GM23248 (cell line): ENCODE measurements at places on chromosomes 2 and 18. TPM values are rescaled to one million over a fixed set of nuclear protein-coding genes. Genes with fewer than 3 reads are reported as not detected.

GRCh38 chr2:173087214-173087581 lies 11.6 kb downstream of the MAP3K20 start:
- DNase-seq = peak; percentile 33

Gene EFHD1
- not detected in 2 replicates for polyA plus RNA-seq

- DNase-seq = peak; percentile 91
These were observed 56.2 kb downstream of the EMILIN2 start for GRCh38 chr18:2903006-2903405.

Gene TUBA3E
- polyA plus RNA-seq = not detected in 2 replicates

DNA sequence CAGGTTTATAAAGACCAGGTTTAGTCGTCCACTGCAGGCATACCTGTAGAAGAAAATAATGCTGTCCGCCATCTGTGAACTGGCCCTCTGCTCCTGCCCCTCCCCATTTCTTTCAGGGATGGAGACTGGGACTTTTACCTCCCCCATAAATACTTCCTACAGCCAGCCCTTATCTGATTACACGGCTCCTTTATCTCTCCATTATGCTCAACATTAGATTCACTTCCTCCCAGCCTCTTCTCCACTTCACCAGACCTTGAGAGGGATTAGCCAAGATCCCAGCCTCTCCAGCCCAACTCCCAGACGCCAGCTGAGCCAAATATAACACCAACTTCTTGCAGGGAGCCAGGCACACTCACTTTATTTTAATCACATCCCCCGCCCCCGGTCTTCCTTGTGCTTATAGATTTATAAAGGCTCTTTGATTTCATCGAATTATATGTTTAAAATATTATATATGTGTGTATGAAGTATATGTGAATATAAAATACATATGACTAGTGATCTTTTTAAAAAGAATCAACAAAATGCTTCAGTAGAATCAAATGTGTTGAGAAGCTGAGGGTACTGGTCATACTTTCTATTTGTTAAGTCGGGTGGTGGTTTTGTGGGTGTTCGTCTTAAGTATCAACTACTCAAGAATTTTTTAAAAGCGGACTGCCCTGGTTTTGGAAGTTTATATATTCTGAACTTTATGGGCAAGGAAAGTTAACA lies 81.0 kb downstream of the SPRED2 start:
- peak; percentile 23 for DNase-seq

DNA sequence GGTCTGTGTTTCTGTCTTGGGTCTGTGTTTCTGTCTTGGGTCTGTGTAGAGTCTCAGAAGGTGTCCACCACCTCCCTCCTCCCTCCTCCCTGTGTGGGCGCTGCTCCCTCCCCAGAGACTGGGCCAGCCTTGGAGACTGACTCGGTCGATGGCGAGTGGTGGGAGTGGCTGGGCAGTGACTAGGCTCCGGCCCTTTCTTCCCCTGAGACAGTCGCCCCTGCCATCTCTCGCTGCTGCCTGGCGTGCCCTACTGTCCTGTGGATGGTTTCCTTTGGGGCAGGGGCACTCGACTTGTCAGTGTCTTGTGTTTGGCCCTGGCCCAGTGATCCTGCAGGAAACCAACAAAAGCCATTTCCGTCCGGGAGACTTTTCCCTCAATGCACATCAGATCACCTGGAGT lies 215.8 kb downstream of the NDUFA10 start:
- no peak for DNase-seq

DNA sequence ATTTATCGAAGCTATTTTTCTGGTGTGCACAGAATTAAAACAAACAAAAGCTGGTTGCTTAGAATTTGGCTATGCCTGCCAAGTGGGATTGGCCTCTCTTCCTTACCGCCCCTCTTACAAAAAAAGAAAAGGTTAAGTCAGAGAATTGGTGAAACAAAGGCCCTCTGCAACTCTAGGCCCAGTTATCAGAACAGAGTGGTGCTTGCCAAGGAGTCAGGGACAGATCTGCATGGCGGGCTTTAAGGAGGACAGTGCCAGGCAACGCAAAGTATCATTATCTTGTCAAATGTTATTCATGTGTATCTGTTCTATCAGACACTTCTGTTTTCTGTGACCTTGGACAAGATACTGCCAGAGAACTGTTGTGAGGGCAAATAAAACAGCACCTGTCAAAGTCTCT lies 78.3 kb downstream of the TGIF1 start:
- no peak for DNase-seq

DNA sequence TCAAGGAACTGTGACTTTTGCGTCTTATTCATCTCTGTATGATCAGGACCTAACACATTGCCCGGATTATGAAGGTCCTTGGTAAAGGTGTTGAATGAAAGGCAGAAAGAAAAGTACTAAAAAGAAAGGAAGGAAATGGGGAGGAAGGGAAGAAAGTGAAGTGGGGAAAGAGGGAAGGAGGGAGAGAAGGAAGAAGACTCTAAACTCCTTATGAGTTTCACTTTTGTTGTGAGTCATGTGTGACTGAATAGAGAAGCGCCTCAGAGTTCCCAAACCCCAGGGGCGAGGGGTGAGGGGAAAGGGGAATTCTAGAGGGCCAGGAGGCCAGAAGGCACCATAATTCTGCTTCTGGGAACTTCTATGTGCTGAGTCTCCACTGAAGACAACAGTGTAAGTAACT lies 30.9 kb upstream of the OSBPL6 start:
- DNase-seq = peak; percentile 50

Gene HOXD11
- polyA plus RNA-seq = 27.7 and 30.0 TPM in 2 replicates

- DNase-seq = no peak
These were observed 341.2 kb downstream of the PIK3C3 start for GRCh38 chr18:42296192-42296591.

Gene MDH1B
- polyA plus RNA-seq = 0.70 and 0.80 TPM in 2 replicates
